ENCODE measurements at places on chromosomes 16 and 17.

DNA sequence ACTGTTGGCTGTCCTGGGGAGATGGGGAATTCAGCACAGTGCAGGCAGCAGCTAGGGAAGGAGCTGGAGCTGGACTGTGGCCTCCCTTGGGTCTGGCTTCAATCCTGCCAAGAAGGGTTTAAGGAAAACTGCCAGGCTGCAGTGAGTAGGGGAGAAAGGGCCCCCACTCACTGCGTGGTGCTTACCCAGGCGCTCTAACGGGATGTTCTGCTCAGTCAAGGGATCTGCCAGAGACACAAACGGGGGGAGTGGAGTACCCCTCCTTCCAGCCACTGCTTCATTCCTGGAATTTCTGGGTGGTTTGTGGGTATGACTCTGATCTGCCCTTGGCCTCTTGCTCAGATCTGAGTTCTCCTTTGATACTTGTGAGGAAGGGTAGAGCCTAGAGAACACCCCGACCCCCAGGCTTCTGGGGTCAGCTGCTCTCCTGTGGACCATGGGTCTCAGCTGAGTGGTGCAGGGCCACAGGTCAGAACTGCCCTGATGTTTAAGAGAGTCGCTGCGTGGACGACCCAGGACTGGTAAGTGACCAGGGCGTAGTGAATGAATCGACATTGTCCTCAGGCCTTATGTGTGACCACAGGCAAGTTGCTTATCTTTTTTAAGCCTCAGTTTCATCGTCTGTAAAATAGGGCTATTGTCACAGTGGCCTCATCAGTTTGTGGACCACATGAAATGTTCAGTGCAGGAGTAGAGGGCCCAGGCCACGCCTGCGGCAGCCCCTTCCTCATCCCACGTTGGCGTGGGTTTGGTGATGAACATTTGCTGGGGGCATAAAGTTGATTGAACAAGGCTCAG lies 9.6 kb downstream of the CRISPLD2 start:
- no peak for DNase-seq

GRCh38 chr17:69497161-69497560 lies 82.7 kb downstream of the MAP2K6 start:
- no peak for DNase-seq

GRCh38 chr17:27485125-27485524 lies 28.9 kb downstream of the KSR1 start:
- DNase-seq: no peak

DNA sequence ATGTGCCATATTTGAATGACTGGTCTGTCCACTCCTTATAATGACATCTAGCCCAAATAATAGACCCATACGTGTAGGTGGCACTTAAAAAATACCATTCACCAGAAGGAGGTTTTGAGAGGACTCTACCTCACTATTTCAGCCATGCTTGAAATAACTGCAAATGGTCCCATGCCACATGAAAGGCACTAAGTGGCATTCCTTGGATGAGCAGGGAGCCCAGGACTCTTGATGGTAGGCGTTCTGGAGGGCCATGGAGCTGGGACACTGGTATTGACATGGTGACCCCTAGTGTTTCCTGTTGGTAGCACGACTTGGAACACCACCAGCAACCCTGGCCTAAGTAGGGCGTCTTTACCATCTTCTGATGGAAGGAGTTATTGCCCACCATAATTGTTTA lies 148.7 kb upstream of the ZFHX3 start:
- DNase-seq: no peak

- DNase-seq: no peak
Measured at GRCh38 chr17:17523001-17523730, 27.0 kb upstream of the RASD1 start.

- no peak for DNase-seq
Measured at GRCh38 chr17:21124086-21124485, 2.7 kb upstream of the DHRS7B start.

DNA sequence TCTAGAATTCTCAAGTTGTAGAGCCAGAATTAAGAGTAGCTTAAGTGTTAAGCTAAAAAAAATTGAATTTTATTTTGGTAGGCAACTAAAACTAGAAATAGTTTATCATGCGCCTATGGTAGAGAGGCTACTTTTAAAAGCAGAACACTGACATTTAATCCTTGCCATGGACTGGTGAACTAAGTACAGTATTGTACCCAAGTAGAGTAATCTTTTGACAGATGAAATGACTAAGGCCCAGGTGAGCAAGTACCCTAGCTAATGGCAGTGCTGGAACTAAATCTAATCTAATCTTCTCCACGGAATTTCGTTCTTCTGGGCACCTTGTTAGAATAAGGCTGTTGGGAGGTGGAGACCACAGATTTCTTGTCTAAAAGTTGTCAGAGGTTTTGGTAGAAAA lies 11.8 kb downstream of the RBL2 start:
- no peak for DNase-seq

DNA sequence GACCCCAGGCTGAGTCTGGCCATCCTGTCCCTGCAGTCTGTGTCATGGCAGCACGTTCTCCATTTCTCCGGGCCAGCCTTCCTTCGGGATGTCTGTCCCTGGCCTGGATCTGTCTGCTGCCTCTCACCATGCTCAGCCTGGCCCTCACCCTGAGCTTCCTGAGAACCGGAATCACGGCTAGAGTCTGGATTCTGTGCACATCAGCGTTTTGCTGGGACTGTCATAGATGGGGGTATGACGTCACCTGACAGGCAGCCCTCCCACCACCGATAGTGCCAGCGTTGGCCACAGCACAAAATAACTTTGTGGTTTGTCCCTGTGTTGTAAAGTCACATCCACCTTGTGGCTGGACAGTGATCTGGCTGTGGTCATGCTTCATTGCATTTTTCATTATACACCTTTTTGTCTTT lies 59.2 kb downstream of the B9D1 start:
- DNase-seq: no peak

GRCh38 chr16:65624229-65624628 lies 502.4 kb upstream of the CDH11 start:
- DNase-seq: no peak

GRCh38 chr17:30267625-30268024 lies 24.1 kb downstream of the BLMH start:
- DNase-seq: no peak

GRCh38 chr17:46121841-46122485 lies 71.3 kb downstream of the KANSL1 start:
- DNase-seq: no peak

DNA sequence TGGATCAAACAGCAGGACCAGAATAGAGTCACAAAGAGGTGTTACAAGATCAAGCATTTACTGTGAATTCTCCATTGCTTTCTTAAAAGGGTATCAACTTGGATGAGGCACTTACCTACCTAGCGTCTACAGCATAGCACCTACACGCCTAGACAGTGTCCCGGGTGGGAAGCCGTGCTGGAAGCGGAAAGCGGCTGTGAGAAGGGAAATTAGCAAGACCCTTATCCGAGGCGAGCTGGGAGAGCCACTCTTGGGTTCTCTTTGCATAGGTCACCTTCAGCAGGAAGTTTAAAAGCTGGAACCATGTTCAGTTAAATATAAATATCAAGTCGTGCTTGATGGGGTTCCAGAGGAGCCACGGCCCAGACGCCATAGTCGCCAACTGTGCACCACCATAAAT lies 46.3 kb downstream of the TRARG1 start:
- no peak for DNase-seq

DNA sequence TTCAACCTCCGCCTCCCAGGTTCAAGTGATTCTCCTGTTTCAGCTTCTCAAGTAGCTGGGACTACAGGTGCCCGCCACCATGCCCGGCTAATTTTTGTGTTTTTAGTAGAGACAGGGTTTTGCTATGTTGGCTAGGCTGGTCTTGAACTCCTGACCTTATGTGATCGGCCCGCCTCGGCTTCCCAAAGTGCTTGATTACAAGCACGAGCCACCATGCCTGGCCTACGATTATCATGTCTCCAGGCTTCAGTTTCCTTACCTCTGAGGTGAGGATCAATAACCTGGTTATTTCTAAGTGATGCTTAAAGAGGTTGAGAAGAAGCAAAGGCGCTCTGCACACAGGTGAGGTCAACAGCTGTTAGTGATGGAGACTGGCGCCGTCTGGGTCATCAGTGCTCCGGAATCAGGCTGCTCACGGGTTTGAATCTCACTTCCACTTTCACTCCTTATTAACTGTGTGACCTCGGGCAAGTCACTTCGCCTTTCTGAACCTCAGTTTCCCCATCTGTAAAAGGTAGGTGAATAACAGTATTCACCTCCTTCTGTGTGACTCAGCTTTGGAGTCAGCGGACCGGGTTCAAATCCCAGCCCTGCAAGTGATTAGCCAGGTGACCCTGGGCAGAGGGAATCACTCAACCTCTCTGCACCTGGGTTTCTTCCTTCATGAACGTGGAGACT lies 745 bp upstream of the ABCC1 start:
- no peak for DNase-seq

GRCh38 chr17:14214271-14214670 lies 22.4 kb downstream of the CDRT15 start:
- no peak for DNase-seq

DNA sequence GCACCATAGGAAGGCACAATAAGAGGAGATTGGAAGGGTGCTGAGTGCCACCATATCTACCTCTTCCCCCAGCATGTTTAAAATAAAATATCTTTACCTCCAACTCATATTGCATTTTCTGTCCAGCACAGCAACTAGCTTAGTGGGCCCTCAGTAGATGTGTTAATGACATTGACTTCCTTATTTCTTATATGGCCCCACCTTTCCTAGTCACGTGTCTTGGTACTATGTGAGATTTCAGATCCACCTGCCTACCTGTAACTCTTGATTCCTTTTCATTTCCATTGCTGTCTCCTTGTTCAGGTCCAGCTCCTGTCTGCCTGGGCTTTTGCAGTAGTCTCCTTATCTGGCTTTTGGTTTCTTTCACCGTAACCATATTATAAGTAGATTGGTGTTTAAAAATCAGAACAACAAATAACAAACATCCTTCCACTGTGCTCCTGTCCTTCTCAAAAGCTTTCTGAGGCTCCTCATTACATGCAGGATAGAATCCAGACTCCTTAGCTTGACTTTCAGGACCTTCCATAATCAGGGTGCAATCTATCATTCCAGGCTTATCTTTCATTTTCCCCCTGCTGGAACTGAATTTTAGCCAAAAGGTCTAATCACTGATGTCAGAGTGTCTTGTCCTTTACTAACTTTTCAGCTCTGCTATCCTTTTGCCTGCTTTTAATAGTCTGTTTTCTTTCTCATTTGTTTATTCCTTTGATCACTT lies 71.3 kb downstream of the FTO start:
- no peak for DNase-seq

DNA sequence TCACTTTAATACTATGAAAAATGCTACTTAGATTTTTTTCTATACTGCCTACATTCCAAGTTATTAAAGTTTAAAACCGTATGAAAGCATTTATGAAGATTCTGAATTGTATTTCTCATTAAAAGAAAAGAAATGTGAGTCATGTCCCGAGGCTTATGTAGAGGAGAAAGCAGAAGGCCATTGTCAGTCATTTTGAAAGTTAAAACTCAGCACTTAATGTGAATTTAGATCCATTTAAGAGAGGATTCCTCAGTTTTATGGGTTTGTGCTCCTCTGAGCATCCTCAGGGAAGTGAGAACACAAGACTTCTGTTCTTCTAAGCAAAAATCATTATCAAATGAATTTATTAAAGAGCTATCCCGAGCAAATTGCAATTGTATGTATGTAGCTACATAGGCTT lies 11.8 kb downstream of the C17orf75 start:
- no peak for DNase-seq

DNA sequence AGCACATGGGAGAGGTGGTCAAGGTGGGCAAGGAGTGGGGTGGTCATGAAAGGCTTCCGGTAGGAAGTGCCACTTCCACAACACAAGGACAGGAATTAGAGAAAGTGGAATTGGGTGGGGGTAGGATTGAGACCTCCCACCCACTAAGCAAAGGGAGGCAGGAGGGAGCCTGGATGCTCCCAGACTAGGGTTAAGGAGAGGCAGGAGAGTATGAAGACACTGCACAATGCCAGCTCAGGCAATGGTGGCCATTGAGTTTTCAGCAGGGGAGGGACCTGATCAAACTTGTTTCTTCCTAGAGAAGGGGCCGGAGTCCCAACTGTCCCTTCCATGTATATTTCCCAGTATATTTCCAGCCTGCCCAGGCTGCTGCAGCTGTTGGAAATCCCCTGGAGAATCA lies 3.1 kb upstream of the RAB11FIP4 start:
- no peak for DNase-seq

GRCh38 chr16:68948230-68948910 lies 105.0 kb downstream of the TANGO6 start:
- DNase-seq: no peak

DNA sequence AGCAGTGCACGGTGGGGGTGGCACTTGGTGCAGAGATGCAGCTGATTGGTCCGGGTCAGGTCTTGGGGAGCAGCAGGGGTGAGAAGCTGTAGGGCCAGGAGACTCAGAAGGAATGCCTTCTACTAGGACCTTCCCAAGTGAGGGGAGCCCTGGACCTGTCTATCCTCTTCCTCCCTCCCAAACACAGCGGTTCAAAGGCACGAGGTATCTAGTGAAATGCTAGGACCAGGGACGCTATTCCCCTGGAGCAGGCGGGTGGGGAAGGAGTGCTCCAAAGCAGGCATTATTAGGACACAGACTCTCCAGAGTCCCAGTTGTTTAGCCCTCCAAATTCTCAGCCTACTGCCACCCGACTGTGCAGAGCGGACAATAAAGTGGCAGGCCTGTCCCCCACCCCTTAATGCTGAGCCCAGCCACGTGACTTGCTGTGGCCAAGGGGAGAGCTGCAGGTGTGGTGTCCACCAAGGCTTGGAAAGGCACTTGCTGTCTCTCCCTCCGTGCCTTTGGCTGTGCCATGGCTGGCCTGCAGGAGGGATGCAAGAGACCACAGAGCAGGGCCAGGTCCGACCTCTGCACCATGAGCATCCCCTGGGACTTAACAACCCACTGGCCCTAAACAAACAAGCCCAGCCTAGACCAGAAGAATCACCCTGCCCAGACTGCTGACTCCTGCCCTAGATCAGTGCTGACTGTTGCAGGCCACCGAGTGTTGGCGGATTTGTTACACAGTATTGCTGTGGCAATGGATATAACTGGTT lies 97.2 kb downstream of the TBC1D16 start:
- no peak for DNase-seq

- DNase-seq: no peak
Measured at GRCh38 chr16:9741776-9742175, 440.5 kb downstream of the GRIN2A start.

- DNase-seq: no peak
Measured at GRCh38 chr16:86052115-86052670, 153.2 kb downstream of the IRF8 start.

- no peak for DNase-seq
Measured at GRCh38 chr17:19290066-19290705, 53.0 kb downstream of the EPN2 start.

DNA sequence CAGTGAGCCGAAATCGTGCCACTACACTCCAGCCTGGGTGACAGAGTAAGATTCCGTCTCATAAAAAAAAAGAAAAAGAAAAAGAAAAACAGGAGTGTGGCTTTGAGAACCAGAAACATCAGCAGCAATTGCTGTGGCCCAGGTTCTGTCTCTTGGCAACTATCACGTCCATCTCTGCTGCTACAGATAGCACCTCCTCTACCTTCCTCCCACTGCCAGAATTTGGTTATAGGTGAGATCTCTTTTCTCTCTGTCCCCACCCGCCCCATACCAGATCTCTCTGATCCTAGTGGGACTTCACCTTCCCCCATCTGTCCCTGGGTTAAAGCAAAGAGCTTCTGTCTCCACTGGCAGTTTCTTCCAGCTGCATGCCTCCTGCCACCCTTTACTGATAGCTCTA lies 3.1 kb downstream of the TLCD2 start:
- DNase-seq: no peak

Measured in NCI-H1436 treated with DMSO at 0.1 percent for 48 hours (cell line).